Stimulated activated CD8-positive, alpha-beta memory T cell treated with anti-CD3 and anti-CD28 coated beads, Interleukin-2, amount 100 ng/mL, for 48 hours (primary cell): ENCODE measurements at places on chromosomes 7 and 10.

- DNase-seq, result no peak
These were observed 6.7 kb downstream of the DDC start for GRCh38 chr7:50558294-50559053.

DNA sequence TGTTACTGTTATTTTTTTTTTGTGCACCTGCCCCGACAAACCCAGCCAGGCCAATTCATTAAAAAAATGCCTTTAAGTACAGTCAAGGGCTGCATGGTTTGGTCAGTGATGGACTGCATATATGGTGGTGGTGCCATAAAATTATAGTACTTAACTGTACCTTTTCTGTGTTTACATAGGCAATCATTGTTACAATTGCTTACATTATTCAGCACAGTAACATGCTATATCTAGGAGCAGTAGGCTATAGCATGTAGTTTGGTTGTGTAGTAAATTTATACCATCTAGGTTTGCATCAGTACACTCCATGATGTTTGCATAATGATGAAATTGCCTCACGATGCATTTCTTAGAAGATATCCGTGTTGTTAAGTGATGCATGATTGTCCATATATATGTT lies 58.0 kb downstream of the STK31 start:
- DNase-seq, result no peak

- no peak for DNase-seq
These were observed 277.7 kb upstream of the KAT6B start for GRCh38 chr10:74548676-74549075.

- DNase-seq, result no peak
These were observed 30.5 kb downstream of the POLL start for GRCh38 chr10:101557541-101557940.

GRCh38 chr10:6136215-6137201 lies 47.7 kb downstream of the RBM17 start:
- DNase-seq, result peak; percentile 59

GRCh38 chr7:130417213-130417612 lies 23.6 kb downstream of the CEP41 start:
- DNase-seq, result no peak

DNA sequence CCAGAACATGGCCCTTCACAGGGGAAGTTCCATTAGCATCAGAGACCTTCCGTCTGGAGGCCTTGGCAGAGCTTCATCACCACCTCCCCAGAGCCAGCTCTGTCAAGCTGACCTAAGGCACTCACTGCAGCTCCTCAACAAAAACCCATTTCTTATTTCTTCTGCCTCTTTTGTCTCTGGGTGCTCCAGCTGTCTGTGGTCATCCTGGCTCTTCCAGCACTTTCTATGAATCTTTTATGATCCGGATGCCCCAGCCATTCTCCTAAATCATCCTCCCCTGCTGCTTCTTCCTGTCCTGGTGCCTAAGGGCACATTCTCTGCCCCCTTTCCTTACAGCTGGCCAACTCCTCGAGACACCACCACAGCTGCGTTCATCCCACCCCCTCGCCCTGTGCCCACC lies 171.7 kb upstream of the INSYN2A start:
- DNase-seq, result no peak

GRCh38 chr7:151118108-151119054 lies 32.1 kb downstream of the AGAP3 start:
- DNase-seq, result no peak

DNA sequence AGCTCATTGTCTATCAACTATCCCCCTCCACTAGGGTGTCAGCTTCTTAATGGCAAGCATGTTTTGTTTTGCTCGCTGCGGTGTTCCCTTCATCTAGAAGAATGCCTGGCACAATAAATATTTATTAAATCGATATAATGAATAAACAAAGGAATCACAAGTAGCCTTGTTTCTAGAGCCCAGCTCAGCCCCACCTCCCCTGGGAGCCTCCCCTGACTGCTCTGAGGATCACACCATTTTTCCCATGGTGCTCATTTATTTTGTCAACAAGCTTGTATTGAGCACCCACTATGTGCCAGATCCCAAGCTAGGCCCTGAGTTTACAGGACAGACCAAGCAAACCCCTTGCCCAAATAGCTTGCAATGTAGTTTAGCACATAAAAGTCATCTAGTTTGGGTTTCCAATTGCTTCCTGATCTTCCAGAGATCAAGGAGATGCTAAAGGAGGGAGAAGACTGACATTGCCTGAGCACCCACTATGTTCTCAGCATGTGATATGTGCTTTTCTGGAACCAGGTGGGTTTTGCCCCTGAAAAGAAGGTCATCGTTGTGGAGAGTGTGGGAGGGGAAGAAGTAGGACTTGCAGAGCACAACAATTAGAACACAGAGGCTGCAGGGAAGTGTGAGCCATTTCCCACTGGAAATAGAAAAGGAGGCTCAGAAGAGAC lies 42.3 kb upstream of the GPAM start:
- no peak for DNase-seq

- no peak for DNase-seq
These were observed 350.0 kb upstream of the AKR1E2 start for GRCh38 chr10:4475827-4476490.

GRCh38 chr7:83452256-83452655 lies 196.7 kb downstream of the SEMA3E start:
- DNase-seq, result no peak

GRCh38 chr7:158902427-158902826 lies 46.1 kb downstream of the DYNC2I1 start:
- no peak for DNase-seq
